Gastrocnemius medialis (tissue), 4 donors: ENCODE measurements at places on chromosomes 1 and 21. TPM values are rescaled to one million over a fixed set of nuclear protein-coding genes. Genes with fewer than 3 reads are reported as not detected.

DNA sequence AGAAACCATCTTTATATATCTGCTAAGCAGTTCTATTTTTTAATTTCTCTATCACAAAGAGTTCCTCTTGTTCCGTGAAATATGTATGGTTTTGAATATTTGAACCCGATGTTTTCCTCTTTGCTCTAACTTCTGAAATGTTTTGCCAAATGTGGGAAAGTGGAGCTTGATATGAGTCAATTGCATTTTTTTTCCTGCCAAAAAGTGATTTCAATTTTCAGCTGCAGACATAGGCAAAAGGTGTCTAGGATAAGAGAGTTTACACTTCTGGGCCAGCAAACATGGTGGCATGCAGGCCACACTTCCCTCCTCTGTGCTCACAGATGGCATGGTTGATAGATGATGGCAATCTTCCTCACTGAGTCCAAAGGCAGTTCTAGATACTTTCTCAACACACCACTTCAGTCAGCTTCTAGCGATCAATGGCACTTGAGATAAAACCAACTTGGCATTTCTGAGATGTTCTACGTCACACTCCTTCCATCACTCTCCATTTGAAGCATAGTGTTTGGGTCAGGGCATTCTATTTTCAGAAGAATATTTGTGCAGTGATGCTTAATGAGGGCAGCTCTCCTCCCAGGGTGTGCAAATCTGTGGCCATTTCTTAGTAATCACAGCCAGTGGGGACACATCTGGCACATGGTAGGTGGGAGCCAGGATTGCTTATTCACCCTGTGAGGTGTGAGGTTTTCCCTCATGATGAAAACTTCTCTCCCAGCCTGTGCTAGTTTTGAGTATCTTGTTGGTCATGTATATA, 54.4 kb upstream of the SCAF4 start:
- H3K36me3 ChIP-seq = no peaks in the 10 kb centered on the region
- no peaks in the 10 kb centered on the region for H3K4me1 ChIP-seq
- no peaks in the 10 kb centered on the region for H3K27me3 ChIP-seq
- DNase-seq = no peak
- no peak overlapping the region for H3K27ac ChIP-seq

GRCh38 chr1:52281518-52281917, 84.5 kb downstream of the CC2D1B start:
- H3K36me3 ChIP-seq = peaks cover 10% of the 10 kb centered on the region
- H3K27me3 ChIP-seq = no peaks in the 10 kb centered on the region
- no peak overlapping the region for H3K4me3 ChIP-seq
- H3K4me1 ChIP-seq = no peaks in the 10 kb centered on the region
- DNase-seq = no peak

DNA sequence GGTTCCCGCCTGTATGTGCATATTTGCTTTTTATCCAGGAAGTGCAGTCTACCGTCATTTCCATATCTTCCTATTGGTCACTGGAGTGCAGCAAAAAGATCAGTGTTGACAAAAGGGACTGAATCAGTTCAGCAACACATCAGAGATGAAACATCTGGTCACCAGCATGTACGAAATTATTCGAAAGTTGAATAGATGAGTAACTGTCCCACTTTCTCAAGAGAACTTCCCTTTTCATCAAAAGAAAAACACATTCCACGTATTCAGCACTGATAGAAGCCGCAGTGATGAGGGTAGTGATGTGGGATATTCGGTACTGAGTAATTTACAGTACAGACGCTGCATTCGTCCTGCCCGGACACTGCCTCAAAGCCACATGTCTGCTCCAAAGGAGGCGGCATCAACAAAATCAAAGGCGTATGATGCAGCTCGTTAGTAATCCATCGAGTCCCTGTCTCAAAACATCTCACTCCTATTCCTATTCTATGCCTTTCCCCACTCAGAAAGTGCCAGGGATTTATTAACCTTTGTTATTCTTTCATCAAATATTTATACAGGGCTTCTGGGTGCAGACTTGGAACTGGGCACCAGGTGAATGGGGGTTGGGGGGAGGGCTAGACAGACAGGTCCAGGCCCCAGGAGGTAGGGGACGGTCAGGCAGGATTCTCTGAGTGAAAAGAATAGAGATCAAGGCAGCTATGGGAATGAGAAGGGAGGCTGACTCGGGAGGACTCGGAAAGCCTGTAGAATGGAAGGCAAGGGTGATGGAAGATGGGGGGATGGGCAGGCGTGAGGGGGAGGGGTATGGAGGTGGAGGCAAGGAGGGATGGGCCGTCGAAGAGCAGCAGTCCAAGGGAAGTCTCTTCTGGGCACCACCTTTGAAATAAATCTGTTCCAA, 79.5 kb upstream of the SLC45A1 start:
- no peak for DNase-seq
- no peaks in the 10 kb centered on the region for H3K36me3 ChIP-seq
- H3K4me1 ChIP-seq = no peaks in the 10 kb centered on the region
- H3K4me3 ChIP-seq = no peak overlapping the region
- H3K27ac ChIP-seq = no peak overlapping the region
- H3K27me3 ChIP-seq = no peaks in the 10 kb centered on the region

DNA sequence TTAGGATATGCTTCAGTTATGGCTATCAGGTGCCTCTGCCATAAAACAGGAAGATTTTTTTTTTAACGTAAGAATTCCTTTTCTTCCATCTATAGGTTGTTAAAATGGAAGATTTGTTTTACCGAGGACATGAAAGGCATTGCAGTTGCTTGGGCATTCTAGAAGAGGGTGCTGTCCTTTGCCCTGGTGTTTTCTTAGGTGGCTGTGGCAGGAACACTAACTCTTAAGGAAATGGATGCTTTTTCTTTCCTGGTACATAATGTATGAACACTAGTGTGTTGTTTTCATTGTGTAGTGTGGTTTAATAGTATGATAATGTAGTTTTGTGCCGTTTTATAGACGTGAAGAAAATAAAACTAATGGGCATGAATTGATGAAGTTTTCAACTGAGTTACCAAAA, 47.2 kb downstream of the UCK2 start:
- no peaks in the 10 kb centered on the region for H3K27me3 ChIP-seq
- no peaks in the 10 kb centered on the region for H3K36me3 ChIP-seq
- peaks cover 8% of the 10 kb centered on the region for H3K4me1 ChIP-seq

GRCh38 chr1:42886046-42886739, 39.8 kb downstream of the ZNF691 start:
- no peak for DNase-seq
- no peak overlapping the region for H3K4me3 ChIP-seq
- H3K27ac ChIP-seq = no peak overlapping the region
- no peaks in the 10 kb centered on the region for H3K27me3 ChIP-seq
- H3K36me3 ChIP-seq = no peaks in the 10 kb centered on the region

DNA sequence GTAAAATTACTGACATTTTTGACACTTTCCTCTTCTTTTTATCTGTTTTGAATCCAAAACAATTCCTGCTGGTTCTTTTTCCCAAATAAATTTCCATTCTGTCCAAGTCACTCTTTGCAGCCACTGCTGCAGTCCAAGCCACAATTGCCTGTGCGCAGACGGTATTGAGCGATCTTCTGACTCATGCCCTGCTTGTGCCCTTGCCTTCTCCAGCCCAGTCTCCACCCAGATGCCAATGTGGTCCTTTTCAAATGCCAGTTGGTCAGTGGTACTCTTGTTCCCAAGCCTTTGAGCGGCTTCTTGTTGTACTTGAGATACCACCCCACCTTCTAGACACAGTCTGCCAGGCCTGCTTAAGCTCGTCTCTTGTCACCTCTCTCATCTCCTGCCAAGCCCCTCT, 78.9 kb downstream of the CAMTA1 start:
- H3K27me3 ChIP-seq = no peaks in the 10 kb centered on the region
- peaks cover 27% of the 10 kb centered on the region for H3K4me1 ChIP-seq
- DNase-seq = no peak
- no peak overlapping the region for H3K4me3 ChIP-seq

SYNJ1 gene
- 10.9 TPM for total RNA-seq

CPLANE2 gene
- total RNA-seq = 0.46 TPM
